Umbilical cord (tissue), 2 donors: ENCODE measurements at places on chromosomes 13 and 19. TPM values are rescaled to one million over a fixed set of nuclear protein-coding genes. Genes with fewer than 3 reads are reported as not detected.

The SLC35E1 gene
- 25.5 TPM for total RNA-seq

The CEACAM1 gene
- 3.4 TPM for total RNA-seq

The LIG4 gene
- 18.5 TPM for total RNA-seq

The KIR3DL1 gene
- total RNA-seq = 1.7 TPM

The ZNF878 gene
- total RNA-seq = 1.9 TPM
